ENCODE measurements at places on chromosomes 12 and 14.

- DNase-seq = no peak
Observed at GRCh38 chr12:58801986-58802385, 118.3 kb downstream of the LRIG3 start.

- no peak for DNase-seq
Observed at GRCh38 chr14:43914041-43914693, 592.9 kb downstream of the FSCB start.

DNA sequence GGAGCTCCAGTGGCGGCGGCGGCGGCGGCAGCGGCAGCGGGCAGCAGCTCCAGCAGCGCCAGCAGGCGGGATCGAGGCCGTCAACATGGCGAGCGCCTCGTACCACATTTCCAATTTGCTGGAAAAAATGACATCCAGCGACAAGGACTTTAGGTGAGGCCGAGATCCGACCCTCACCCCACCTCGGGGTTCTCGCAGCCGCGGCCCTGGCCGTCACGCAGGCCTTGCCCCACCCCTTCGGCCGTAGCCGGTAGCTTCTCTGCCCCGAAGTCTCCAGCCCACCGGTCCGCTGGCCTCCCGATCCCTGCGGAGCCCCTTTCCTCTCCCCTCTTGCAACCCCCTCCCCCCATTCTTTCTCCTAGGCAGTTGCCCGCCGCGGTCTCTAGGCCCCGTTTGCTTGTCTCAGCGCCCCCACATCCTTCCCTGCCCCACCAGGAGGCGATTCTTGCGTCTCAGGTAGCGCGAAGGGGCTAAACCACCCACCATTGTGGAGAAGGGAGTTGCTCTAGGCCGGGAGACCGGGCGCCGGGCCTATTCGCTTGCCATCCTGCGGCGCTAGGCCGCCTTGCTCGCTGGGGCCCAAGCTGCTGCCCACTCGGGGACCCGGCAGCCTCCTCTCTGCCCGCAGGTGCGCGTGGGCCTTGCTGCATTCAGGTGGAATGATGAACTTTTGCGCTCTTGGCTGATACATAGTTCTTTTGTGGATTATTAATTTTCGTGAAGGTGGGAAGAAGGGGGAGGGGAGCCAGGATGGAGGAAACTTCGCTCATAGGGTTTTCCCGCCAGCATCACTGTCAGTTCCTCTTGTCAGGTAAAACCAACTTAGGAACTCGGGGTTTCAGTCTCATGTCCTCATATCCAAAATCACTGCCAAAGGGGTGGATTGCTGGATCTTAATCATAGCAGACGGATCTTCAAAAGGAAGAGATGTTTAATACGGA, 745 bp downstream of the CAND1 start:
- peak; percentile 44 for DNase-seq

- no peak for DNase-seq
Observed at GRCh38 chr14:43983721-43984120, 523.4 kb downstream of the FSCB start.

DNA sequence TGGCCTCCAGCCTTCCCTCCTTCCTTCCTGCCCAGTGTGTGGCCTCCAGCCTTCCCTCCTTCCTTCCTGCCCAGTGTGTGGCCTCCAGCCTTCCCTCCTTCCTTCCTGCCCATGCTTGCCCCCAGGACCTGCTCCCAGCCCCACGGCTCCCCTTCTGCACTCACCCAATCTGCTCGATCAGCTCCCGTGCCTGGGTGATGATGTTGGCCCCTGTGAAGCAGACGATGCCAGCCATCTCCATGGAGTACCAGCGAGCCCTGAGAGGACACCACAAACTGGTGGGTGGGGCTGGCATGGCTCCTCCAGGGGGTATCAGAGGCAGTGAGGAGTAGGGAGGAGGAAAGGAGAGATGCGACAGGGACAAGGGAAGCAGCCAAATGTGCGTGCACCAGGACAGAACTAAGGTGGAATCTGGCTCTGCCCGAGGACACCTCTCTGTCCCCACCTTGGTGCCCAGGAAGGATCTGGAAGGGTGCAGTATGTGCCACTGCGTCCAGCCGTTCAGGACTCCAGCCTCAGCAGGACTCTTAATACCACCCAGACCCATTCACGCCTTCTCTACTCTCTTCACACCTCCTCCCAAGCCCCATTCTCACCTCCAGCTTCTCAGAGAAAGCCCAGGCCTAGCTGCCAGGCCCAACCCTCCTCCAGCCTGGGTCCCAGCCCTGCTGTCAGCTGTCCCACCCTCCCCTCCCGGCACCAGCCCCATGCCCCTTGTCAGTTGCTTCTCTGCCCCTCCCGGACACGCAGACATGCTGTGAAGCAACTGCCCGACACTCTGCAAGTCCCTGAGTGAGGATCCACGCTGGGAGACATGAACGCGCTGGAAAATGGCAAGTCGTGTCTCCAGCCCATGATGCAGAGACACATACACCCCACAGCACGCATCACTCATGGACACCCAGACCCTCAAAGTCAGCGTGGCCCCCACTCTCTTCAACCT, 22.7 kb downstream of the POLE start:
- no peak for DNase-seq

- DNase-seq = no peak
Observed at GRCh38 chr12:25083211-25083610, 111.7 kb downstream of the DNAI7 start.

- DNase-seq = no peak
Observed at GRCh38 chr12:46717868-46718267, 107.9 kb downstream of the SLC38A4 start.

GRCh38 chr14:75022655-75023054, 19.9 kb downstream of the EIF2B2 start:
- no peak for DNase-seq

GRCh38 chr14:56975521-56975920, 165.2 kb upstream of the OTX2 start:
- no peak for DNase-seq

GRCh38 chr14:35346738-35347322, 54.6 kb downstream of the PSMA6 start:
- DNase-seq = no peak

DNA sequence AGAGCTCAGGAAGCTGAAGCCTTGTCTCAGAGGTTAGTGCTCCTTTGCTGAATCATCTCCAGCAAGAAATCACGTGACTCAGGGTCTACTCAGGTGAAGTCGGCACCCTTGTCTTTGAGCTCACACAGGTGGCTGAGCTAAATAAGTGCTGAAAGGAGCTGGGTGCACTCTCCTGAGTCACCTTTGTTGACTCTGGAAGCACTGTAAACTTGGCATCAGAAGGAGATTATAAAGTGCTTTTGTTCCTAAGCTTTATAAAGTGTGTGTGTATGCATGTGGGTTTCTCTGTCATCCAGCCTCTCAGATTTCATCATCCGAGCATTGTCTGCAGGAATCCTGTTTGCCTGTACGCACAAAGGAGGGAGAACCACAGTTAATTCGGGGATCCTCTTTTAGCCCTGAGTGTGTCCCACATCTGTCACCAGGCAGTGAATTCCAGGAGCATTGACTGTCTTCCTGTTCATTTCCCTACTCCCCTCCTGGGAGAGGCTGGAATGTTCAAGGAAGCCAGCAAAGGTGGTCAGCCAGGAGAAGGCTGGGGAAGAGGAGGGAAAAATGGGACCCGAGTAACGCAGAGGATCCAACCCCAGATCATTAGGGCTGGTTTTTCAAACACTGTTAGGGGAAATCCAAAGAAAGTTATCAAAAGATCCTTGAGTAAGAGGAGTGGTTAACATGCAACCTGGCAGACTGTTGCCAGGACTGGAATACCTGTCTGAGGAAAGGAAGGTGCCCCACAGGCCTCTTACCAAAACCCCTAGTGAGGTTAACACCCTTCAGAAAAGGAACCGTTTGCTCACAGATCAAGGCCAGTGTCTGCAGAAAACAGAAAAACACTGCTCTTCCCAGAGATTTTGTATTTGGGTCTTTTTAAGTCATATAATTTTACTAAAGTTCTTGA, 157.5 kb upstream of the HIF1A start:
- DNase-seq = no peak

DNA sequence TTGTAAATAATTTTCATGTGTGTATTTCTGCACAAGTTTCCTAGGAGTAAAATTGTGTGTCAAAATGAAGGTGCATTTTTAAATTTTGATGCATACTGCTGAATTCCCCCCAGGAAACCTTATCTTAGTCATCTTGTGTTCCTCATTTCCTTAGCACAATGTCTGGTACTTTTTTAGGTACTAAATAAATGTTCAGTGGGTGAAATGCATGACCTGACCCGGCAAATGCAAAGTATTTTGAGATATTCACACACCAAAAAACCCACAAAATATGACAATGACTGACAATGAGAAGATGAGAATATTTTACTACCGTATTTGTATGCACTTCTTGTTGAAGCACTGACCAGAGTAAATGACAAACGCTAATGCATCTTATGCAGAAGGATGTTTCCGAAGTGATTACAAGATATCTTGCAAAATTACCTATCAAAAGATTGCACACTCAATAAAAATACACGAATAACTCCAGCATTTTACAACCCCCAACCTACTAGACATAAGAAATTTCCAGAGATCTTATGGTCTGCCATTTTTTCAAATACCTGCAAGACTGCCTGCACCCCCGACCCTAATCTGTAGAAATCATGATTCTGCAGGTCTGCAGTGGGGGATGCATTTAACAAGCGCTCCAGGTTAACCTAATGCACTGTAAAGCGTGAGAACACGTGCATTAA, 895 bp upstream of the PRKAB1 start:
- DNase-seq = no peak

DNA sequence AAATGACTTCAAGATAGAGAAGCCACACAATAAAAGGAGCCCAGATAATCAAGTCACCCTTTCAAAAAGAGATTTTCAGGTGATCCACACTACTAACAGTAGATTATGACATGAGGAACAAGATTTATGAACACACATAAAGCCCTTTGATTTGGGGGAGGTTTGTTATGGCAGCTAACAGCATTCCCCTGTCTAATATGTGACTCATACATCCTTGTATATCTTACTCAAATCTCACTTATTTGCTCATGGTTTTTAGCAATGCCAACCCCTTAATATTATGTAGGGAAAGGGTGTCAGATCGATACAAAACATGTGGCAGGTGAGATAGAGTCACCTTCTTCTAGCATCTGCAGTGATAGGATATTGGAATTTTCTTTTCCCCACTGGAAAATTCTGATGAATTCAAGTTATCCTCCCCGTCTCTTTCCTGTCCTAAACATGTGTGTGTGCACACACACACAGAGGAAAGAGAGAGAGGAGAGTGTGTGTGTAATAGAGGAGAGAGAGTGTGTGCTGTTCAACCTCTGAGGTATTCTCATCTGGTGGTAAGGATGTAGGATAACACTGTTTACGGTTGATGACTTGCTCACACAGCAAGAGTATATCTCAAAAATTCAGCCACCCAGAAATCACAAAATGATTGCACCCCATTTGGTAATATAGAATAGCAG, 319.9 kb downstream of the KCNC2 start:
- no peak for DNase-seq

GRCh38 chr14:55126932-55127459, 2.1 kb upstream of the LGALS3 start:
- DNase-seq = no peak

DNA sequence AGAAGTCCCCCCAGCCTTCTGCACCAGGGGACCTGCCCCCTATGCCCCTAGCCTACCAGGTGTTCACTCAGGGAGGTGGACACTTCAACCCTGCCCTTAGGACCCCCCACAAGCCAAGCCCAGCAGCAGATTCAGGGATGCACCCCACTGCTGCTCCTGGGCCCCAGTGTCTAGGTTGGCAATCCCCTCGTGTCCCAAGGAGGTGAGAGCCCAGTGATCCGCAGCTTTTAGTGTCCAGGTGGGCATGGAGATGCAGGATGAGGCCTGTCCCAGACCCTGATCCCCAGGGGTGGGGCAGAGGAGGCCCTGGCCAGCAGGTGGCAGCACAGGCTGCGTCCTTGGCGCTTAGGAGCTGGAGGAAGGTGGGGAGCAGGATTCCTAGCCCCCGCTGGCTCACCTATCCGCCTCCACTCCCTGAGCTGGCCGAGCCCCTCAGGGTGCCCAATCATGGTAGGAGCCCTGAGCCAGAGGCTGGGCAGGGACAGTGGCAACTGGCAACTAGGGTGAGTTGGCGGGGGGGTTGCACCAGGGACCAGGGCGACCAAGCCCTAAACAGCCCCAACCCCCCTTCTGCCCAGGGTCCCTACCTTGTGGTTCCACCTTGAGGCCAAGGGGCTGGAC, 4.1 kb downstream of the CKB start:
- DNase-seq = no peak

DNA sequence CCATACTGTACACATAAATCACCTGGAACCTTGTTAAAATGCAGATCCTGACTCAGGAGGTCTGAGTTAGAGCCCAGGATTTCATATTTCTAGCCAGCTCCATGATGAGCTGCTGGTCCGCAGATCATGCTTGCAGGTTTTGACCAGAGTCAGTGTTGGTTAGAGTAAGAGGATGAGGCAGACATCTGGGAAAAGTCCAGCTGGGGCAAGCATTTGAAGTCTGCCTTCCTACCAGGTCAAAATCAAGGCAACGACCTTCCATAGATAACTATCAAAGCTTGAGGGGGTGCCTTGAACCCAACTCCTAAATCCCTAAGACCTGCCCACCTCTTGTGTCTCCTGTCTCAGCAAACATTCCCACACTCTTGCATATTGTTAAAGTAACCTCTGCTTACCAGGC, 9.2 kb downstream of the OAS2 start:
- no peak for DNase-seq

DNA sequence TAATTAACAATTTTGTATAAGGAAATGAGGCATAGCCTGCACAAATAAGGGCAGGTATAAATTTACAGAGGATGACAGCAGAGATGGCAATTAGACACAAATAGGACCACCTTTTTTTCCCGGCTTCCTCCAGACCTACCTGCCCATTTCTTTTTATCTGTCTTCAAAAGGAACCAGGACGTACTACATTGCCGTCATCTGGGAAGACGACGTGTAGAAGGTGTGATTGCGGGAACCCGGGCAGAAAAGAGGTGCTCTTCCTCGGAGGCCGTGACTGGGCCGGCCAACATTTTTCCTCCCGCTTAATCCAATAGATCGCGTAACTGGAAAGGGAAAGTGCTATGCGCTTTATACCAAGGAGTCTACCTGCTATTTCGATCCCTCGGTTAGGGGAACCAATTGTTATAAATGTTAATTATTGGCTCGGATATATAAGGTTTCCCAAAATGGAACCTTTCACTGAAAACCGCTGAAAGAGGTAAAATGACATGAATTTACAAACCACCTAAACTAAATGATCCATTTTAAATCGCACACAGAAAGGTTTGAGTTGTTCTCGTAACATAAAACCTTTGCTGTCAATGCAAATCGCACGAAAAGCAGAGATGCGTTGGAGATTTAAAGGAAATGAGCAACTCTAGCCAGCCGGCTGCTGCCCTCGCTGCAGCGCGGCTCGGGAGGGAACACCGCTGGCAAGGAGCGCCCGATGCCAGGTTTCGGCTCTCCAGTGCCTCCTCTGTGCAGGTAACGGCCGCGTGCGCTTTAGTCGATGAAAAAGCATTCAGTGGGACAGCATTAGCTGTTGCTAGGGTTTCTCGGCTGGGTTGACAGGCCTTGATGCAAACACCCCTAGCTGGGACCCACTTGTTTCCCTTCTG, 2.8 kb upstream of the SIX1 start:
- no peak for DNase-seq

All from stimulated activated naive B cell treated with anti-CD40 and anti-IgM and Interleukin-4, amounts not matched to agents 10 μg/mL and 1 μg/mL and 100 μg/mL, for 72 hours (primary cell).